Femur (tissue), 1 donor: ENCODE measurements at places on chromosomes 11 and 22.

DNA sequence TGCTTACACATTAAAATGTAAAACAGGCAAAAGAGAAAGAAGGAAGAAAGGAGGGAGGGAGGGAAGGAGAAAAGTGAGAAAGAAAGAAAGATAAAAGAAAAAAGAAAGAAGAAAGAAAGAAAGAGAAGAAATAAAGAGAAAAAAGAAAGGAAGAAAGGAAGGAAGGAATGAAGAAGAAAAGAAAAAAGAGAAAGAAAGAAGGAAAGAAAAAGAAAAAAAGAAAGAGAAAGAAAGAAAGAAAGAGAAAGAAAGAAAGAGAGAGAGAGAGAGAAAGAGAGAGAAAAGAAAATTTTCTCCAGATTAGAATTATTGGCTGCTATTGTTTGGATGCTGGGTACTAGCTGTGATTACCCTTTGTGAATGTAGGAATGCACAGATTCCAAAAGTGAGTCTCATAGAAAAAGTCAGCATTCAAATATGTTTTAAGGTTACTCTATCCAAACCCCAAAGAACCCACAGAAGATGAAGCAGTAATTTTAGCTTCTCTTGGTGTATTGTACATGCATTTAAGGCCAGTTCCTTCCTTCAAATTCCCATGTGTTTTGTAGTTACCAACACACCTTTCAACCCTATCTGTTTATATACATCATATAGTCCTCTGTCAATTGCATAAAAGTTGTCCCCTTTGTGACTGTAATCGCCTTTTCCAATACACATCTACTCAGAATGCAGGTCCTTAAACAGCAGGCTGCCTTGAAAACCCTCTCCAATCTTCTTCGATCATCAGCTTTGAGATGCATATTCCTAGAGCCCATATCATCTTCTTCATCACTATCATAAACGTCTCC, 789 bp upstream of the FAM111A start:
- DNase-seq = no peak

DNA sequence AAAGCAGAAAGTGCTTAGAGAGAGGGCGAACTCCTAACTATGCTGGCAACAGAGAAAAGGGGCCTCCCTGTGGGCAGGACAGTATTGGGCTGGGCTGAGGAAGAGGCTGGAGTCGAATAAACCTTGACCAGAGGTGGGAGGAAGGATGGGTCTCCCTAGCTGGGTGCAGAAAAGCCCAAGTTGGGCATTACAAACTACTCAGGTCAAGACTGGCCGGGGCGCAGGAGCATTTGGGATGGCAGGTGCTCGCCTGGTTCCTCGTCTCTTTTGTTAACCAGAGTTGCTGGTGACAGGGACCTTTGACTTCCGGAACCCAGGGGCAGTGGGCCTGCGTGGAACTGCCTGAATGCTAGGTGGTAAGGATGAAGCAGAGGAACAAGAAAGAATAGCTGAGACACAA, 80.3 kb upstream of the SHISAL1 start:
- peak; percentile 7 for DNase-seq

DNA sequence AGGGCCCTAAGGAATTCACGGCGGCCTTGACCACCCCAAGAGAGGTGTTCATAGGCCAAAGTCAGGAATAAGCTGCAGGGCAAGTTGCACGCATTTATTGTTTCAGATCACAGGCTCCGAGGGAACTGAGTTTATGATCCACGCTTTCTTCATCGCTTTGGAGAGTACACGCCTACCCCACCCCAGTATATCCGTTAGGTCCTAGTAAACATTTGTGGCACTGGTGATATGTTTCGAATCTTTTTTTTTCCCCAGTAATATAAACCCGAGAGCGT, 805 bp downstream of the GANAB start:
- no peak for DNase-seq

GRCh38 chr22:46072981-46073682, 77.2 kb upstream of the PPARA start:
- DNase-seq = peak; percentile 12

DNA sequence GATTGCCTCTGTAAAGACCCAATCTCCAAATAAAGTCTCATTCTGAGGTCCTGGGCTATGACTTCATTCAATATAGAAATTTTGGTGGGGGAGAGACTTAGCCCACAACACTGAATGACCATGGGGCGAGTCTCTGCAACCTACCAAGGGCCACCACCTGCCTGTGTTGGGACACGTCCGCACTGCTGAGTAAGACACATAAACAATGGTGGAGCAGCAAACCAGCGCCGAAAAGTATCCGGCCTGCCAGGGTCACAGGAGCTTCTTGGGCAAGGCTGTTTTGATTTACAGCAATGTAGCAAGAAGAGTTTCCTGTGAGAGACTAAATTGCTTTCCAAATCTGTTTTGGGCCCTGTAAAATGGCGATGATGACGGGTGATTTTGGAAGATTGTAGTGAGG, 122.3 kb downstream of the SHANK2 start:
- no peak for DNase-seq

- DNase-seq = peak; percentile 79
Observed at GRCh38 chr11:126139111-126140091, 72.0 kb downstream of the RPUSD4 start.

GRCh38 chr11:114197799-114198500, 98.2 kb upstream of the NNMT start:
- peak; percentile 83 for DNase-seq

GRCh38 chr11:20137637-20138036, 22.6 kb downstream of the DBX1 start:
- no peak for DNase-seq

DNA sequence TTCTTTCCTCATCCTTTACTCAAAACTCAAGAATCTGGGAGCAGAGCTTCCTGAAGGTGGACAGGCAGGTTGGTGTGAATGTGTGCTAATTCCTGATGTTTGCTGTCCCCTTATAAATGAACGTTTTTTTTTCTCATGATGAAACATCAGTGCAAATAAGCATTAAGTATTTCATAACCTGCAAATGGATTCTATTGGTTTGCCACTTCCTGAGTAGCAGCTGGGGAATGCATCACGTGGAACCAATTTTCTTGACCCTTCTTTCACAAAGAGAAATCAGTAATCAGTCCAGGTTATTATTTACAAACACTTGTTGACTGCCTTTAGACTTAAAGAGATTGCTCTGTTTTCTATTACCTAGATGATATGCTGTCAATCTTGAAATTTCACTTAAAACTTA, 40.1 kb upstream of the SCN3B start:
- no peak for DNase-seq

- no peak for DNase-seq
Observed at GRCh38 chr22:20403779-20404140, 9.8 kb downstream of the ZNF74 start.

- no peak for DNase-seq
Observed at GRCh38 chr11:111845276-111846028, 25.9 kb downstream of the ALG9 start.

GRCh38 chr22:33006220-33006954, 51.8 kb downstream of the SYN3 start:
- no peak for DNase-seq

DNA sequence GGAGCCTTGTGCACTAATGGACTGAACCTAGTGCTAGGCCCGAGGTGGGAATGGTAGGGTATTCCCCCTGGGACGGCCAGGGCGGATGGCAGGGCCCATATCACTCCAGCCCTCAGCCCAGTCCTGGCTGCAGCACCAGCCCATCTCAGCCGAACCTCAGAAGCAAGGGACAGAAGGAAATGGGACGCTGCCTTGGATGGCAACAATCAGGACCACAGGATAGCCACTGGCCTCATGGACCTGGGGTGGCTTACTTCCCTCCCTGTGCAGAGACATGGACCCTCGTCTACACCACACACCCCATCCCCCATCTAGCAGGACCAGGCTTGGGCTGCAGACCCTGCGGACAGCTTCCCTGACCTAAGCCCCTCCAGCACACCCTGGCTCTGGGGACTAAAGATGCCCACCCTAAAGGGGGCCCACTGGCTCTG, 24.1 kb downstream of the ARVCF start:
- DNase-seq = no peak

DNA sequence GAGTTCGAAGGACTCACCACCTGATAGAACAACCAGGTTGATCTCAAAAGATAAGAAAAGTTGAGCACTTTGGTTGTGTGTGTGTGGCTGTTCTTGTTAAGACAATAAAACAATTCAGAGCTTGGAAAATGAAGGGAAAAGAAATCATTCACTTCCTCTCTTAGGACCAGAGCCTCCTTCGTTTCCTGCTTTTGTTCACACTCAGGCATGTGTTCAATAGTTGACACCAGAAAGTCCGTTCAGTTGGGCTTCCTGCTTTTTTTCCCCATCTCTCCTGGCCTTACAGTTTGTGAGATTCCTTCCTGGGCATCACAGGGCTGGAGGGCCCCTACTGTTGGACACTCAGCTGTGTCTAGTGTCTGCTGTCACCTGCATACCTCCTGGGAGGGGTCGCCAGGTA, 48.0 kb downstream of the TSPAN18 start:
- no peak for DNase-seq

GRCh38 chr22:43006753-43007152, 8.2 kb downstream of the PACSIN2 start:
- no peak for DNase-seq

DNA sequence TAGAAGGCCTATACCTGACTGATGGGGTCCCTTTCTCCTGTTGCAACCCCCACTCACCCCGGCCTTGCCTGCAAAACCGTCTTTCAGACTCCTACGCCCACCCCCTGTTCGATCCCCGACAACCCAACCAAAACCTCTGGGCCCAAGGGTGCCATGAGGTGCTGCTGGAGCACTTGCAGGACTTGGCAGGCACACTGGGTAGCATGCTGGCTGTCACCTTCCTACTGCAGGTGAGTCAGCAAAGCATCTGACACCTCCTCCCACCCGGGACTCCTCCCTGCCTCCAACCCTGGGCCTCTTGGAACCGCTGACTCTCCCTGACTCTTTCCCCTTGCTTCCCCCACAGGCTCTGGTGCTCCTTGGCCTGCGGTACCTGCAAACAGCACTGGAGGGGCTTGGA, 1.2 kb downstream of the ROM1 start:
- no peak for DNase-seq

DNA sequence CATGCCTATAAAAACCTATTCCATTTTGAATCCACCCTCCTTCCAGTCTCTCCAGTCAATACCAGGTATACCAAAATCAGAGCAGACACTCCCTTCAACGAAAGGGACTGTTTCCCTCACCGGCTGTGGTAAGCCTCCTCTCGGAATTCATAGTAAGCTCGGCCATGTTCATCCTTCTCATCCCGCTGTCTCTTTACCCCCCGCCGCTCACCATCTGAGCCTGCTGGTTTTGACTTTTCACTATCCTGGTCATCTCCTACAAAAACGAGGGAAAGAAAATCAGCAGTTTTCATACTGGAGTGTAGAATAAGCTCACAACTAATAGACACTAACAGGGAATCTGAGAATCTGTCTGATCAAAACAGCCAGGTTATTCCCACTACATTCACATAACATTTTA, 3.1 kb downstream of the HNRNPUL2 start:
- no peak for DNase-seq

- DNase-seq = peak; percentile 7
Observed at GRCh38 chr11:2548596-2548995, 103.8 kb downstream of the KCNQ1 start.

GRCh38 chr11:103550811-103551210, 441.6 kb downstream of the DYNC2H1 start:
- DNase-seq = no peak

- DNase-seq = peak; percentile 39
Observed at GRCh38 chr11:3644817-3645235, at the start of gene ART1. ART1 (plus strand) TSS chr11:3645128; CDS start chr11:3659214, 14,086 bp downstream.

- no peak for DNase-seq
Observed at GRCh38 chr11:131767421-131767820, 397.0 kb downstream of the NTM start.

- no peak for DNase-seq
Observed at GRCh38 chr11:41400819-41401382, 58.6 kb downstream of the LRRC4C start.

DNA sequence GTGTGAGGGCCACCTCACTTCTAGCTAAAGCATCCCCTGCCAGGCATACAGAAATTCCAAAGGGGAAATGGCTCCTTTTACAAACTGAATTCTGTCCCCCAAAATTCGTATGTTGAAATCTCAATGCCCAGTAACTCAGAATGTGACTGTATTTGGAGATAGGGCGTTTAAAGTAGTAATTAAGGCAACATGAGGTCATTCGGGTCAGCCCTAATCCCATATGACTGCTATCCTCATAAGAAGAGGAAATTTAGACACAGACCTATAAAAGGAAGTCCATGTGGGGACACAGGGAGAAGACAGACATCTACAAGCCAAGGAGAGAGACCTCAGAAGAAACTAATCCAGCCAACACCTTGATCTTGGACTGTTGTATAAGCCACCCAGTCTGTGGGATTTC, 119.1 kb downstream of the CHST1 start:
- no peak for DNase-seq

- no peak for DNase-seq
Observed at GRCh38 chr11:121293288-121293594, 670 bp downstream of the SC5D start.

DNA sequence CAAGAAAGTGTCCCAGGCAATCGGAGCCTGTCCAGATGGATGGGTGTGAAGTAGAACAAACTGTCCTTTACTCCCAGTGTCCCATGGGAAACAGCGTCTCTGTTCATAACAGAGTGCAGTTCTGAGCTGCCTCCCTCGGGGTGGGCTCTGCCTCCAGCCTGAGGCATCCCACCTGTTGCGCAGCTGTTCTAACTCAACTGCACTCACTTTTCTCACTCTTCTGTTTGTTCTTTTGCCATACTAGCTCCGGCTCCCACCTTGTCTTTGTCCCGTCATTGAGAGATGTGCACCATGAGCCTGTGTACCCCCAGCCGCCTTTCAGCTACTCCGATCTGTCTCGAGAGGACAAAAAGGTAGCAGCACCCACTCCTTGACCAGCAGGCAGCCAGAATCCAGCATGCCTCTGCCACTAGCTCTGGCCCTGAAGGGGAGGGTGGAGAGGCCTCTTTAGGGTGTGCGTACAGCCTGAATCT, 20.7 kb upstream of the CDC42EP2 start:
- peak; percentile 62 for DNase-seq
